ENCODE measurements at places on chromosomes 7 and 10.

DNA sequence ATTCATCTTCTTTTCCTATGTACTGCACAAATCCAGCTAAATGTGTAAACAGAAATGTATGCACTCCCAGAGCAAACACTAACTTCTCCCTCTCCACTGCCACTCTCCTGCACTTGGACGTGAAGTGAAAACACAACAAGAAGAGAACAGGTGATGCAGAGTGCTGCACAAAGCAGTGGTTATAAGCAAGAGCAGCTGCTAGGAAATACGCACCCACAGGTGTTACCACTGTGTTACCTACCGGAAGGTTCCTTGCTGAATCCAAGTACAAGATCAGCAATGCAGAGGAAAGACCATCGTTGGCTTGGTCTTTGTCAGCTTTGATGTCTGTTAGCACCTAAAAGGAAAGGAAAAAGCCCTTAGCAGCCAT is 54.6 kb upstream of the NCAPG2 start:
- no peak for DNase-seq

- DNase-seq: no peak
Measured at GRCh38 chr7:124713086-124713485, 52.5 kb downstream of the GPR37 start.

- DNase-seq: peak; percentile 36
Measured at GRCh38 chr10:52740913-52741675, 31.5 kb downstream of the MBL2 start.

DNA sequence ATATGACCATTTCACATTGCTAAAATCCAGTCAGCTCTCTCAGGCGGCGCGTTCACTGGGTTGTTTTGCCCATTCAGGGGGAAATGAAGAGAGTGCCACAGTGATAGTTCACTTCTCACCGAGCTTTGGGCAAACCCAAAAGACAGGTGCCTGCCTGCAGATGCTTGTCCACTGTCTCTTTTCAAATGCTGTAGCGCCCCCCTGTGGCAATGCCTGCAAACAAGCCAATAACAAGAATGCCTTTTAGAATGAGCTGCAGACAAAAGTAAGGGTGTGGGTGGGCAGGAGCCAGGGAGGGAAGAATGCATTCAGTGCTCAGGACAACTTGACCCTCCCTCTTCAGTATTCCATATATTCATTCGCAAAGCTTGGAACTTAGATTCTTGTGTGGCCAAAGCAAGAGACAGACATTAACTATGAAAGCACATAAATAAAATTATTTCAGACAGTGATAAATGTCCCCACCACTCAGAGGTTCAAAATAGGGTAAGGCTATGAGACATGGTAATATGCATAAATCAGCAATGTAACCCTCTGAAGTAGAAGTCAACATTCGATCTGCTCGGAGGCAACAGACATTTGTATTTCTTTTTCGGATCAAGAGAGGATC is 86.9 kb downstream of the JAZF1 start:
- peak; percentile 71 for DNase-seq

DNA sequence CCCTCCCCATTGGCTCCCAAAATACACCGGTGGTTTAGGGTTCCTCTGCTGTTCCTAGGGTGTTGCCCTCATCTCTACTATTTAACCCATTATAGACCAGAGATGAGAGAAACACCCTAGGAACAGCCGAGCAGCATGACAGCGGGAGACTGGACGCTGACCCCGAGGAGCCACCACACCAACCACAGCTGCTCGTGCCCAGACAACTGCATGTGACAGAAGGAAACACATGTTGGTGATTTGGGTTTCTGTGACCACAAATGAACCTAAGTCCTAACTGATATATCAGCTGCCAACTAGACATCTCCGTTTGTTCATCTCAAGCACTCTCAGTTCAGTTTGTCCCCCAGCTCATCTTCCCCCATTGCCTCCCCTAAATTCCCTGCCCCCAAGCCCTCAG is 13.4 kb downstream of the CFAP43 start:
- no peak for DNase-seq

- DNase-seq: peak; percentile 4
Measured at GRCh38 chr7:158394936-158395335, 192.7 kb downstream of the PTPRN2 start.

GRCh38 chr7:122143376-122143750 is 686 bp downstream of the AASS start:
- DNase-seq: no peak

- peak; percentile 11 for DNase-seq
Measured at GRCh38 chr7:91288208-91288824, 24.1 kb downstream of the FZD1 start.

GRCh38 chr10:14723052-14723689 is 51.5 kb downstream of the FAM107B start:
- DNase-seq: no peak

DNA sequence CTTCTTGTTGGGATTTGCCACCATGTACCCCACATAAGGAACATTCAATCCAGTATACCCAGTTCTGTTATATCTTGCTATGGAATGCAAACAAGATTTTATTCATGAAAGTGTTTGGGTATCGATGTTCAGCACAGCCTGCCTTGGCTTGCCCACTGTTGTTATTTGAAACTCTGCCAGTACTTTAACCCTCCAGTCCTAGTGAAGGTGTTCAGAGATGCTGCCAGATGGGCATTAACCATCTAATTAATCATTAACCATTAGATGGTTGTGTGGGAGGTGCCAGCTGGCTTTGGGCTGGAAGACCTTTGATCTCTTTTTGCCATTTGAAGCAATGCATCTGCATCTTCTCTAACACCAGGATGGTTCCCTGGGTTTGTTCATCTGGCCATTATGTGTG is 363.0 kb downstream of the SH2D4B start:
- DNase-seq: no peak

DNA sequence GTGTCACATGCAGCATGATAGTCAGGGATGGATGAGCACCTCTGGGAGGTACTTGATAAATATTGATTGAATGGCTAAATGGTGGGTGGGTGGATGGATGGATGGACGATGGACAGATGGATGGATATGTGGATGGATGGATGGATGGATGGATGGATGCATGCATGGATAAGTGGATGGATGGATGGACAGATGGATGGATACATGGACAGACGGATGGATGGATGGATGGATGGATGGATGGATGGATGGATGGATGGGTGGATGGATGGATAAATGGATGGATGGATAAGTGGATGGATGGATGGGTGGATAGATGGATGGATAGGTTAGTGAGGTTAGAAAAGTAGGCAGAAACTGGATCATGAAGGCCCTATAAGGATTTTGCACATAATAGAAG is 37.4 kb downstream of the PTPRE start:
- no peak for DNase-seq

DNA sequence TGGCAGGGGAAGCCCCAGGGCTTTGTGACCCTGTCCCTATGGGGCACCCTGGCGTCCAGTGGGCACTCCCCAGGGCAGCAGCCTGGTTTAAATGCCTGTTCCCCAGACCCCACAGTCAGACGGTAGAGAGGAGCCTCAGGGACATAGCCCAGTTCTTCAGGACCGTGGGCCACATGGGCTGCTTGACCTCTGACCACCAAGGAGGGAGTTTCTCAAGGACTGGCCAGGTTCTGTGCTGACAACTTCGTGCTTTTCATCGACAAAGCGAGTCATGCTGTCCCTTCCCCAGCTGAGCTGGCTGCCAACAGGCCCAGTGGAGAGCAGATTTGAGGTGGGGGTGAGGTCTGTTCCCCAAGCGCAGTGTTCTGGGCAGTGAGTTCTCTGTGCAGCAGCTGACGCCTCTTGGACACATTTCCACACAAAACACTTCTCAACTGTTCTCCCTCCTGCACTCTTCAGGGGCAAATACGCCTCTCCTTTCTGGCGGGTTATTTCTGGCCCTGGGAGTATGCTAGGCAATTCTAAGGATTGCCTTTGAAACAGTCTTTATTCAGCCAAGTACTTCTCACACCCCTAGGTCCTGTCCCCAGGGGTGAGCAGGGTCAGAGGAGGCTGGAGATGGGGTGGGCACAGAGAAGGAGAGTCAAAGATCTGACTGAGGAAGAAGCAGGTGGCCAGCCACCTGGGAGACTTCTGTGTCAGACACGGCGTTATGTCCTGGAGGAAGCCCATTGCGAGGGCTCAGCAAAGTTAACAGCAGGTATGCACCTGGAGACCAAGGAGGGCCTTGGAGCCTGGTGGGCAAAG is 57.3 kb upstream of the CAMK2B start:
- no peak for DNase-seq

DNA sequence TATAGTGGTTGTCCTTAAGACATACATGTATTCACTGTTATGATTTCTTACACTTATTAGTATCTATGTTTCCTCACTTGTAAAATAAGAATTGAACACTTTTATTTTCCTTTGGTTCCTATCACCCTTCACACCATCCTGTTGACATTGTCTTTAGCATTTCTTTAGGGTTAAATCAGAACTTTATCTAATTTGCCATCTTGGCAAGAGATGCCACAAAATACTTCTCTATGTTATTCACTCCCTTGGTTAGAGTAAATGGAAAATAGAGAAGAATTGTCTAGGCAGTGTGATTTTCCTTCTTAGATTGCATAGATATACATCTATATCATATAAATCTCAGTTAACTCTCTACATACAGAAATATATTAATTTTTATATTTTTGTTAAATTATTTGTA is 204.7 kb downstream of the SEMA3D start:
- DNase-seq: no peak

GRCh38 chr7:143230602-143231457 is 9.0 kb downstream of the TAS2R40 start:
- no peak for DNase-seq

DNA sequence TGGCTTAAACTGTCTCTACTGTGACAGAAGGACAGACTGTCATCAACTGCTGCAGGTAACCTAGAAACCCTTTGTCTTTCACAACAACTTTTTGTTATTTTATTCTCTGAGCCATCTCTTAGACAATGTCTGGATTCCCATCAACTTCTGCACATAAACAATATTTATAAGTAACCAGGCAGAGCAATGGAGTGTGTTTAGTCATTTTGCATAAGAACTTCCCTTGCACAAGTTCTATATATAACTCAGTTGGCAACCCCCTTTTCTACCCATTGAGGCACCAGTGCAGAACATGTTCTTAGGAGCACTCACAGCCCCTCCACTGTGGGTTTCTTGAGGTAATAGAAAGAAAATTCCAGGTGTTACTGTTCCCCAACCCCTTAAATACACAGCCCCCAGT is 65.0 kb upstream of the IL6 start:
- peak; percentile 45 for DNase-seq

GRCh38 chr7:25579778-25580075 is 351.4 kb upstream of the NPVF start:
- DNase-seq: no peak

DNA sequence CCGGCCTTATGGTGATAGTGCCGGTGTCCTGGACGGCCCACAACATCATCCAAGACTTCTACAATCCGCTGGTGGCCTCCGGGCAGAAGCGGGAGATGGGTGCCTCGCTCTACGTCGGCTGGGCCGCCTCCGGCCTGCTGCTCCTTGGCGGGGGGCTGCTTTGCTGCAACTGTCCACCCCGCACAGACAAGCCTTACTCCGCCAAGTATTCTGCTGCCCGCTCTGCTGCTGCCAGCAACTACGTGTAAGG is 713 bp downstream of the CLDN4 start:
- DNase-seq: no peak

DNA sequence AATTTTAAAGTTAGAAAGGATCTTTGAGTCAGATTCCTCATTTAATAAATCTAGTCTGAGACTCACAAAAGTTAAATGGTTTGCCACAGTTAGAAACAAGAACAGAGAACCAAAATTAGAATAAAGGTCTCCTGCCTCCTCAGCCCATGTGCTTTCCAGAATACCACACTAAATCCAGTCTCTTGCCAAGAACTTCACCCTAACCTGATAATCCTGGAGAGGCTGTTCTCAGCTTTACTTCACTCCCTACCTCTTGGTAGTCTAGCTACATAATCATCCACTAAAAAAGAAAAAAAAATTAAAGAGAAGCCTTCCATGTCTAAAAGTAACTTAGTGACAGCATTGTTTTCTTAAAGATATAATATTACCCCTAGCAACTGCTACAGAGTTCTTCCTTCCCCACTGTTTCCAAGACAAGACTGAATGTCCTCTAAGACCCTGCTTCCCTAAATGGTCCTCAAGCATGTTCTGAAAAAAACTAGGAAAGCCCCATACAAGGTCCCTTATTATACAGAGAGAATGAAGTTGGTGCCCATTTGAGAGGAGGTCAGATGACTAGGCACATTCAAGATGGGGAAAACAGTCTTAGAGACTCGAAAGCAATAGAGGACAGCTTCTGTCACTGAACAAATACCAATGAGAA is 56.8 kb downstream of the ZNF438 start:
- no peak for DNase-seq

DNA sequence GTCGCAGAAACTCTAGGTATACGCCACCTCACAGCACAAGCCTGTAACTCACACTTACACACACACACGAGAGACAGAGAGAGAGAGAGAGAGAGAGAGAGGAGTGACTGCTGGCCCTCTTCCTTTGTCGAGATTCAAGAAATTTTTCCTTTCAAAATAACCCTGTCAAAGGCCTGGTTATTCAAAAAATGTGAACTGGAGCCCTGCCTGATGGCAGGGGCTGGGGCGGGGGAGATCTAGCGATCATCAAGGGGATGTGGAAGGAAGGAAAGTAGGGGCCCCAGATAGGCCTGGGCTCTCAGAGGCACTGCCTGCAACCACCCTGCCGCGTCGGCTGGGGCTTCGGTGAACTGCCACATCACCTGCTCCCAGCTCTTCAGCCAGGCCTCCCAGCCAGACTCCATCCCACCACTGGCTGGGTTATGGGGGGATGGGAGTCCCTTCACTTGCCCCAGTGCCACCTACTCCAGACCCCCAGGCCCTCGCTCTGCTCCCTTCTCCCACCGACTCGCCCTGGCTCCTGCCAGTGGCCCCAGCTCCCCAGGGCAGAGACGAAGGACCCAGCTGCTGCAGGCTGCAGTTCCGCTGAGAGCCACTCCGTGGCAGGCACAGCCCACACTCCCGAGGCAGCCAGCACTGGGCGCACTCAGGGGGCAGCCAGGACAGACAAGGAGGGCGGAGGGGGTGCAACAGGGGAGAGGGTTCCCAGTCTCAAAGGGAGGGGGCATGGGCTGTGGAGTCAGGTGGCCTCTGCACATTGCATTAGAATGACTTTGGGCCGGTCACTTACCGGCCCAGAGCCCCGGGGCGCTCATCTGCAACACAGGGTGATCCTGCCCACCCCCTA is 15.3 kb downstream of the KCNH2 start:
- DNase-seq: peak; percentile 40

DNA sequence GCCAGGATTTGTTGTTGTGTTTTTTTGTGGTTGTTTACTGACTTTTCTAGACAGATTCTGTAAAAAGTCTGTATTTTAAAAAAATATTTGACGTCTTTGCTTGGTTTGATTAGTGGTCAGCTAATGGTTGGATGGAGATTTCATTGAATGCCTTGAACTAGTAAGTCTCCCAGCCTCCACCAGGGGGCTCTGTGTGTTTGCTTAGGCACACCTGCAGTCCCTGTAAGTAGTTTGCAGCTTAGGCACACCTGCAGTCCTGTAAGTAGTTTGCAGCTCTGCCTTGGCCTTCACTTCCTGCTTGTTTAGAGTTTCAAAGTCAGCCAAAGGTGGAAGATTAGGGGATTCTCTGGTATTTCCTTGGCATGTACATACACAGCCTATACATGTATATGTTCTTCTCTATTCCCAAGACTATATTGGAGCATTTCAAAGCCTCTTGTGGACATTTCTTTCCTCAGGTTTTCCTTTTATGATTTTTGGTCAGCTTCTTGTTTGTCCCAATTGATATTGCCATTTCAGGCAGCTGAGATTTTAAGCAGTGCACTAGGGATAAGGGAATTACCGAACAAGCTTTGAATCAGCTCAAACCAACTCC is 101.6 kb downstream of the CCSER2 start:
- peak; percentile 62 for DNase-seq

- DNase-seq: peak; percentile 47
Measured at GRCh38 chr10:24707445-24707844, 16.2 kb downstream of the ARHGAP21 start.
